ENCODE measurements at places on chromosomes 2 and 18.
A peak's percentile ranks its signal among the peaks of the same experiment; 100 is the strongest.

- DNase-seq = no peak
These were observed 197.9 kb upstream of the HDAC4 start for GRCh38 chr2:239598732-239599090.

GRCh38 chr18:13161276-13161899 is 57.2 kb upstream of the LDLRAD4 start:
- no peak for DNase-seq

DNA sequence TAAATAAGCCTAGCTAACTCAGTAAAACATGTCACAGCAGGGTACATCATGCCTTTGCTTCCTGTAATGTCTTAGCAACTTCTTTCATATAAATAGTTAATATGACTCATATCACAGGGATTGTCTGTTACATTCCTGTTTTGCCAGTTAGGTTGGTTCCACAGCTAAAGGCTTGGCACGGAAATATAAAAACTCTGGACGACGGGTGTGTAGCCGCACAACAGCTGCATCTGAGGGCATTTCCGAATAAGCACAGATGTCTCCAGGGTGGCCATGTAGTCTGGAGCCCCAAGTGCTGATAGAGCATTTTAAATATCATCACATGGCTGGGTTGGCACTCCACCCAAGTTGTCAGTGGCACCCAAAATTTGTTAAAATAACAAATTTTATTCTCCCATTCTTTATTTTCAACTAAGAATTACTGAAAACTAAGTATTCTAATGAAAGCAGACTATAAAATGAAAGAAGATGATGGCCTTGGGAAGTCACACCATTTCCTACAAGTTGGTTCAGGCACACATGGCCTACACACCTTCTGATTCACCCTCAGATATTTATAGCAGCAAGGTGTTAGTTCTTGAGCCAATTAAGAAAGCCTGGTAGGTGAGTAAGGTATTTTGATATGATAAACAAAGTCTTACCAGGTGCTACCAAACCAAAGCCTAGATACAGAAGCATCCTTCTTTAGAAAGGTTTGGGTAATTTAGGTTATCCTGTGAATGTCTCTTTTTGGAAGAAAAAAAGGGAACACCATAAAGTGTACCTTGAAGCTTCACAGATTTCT is 61.8 kb upstream of the STK17B start:
- DNase-seq = no peak

DNA sequence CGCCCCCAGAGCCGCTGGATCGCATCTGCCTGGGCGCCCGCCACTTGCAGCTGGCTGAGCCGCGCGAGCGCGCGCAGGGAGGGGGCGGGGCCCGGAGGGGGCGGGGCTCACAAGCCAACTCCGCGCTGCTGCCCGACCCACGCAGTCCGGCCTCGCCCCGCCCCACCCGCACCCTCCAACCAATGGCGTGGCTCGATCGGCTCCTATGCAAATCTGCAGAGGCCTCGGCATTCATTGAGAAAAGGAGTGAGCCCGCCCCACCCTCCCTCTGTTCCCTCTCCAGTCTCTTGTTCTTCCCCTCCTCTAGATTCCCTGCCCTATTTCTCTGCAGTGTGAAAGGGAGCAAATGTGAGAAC is at the start of gene ALK:
TSS of gene ALK (minus strand) at position 27 of the 356 bp plus-strand sequence. CDS start 927 bp downstream, outside the sequence.
- DNase-seq = peak; percentile 18

DNA sequence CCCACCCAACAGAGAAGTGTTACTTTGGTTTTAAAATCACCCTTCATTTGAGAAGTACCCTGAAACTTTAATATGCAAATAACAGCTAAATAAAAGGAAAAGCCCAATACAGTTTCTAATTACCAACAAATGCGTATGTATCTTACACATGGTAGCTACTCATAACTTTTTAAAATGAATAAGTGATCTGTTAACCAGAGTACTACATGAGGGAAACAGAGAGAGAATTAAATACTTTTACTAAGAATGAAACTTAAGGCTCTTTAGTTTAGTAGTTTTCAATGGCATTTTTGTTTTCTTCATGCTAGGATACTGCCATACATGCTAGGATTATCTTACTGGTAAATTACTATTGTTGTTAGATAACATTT is 39.1 kb upstream of the NABP1 start:
- DNase-seq = no peak

DNA sequence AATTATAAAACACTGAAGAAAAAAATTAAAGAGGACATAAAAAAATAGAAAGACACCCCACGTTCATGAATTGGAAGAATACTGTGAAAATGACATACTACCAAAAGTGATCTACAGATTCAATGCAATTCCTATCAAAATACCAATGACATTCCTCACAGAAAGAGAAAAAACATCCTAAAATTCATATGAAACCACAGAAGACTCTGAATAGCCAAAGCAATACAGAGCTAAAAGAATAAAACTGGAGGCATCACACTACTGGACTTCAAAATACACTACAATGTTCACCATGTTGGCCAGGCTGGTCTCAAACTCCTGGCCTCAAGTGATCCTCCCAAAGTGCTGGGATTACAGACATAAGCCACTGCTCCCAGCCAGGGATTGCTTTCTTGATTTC is 56.3 kb downstream of the TLK1 start:
- no peak for DNase-seq

- no peak for DNase-seq
These were observed 238.3 kb downstream of the LOXHD1 start for GRCh38 chr18:46418663-46419260.

DNA sequence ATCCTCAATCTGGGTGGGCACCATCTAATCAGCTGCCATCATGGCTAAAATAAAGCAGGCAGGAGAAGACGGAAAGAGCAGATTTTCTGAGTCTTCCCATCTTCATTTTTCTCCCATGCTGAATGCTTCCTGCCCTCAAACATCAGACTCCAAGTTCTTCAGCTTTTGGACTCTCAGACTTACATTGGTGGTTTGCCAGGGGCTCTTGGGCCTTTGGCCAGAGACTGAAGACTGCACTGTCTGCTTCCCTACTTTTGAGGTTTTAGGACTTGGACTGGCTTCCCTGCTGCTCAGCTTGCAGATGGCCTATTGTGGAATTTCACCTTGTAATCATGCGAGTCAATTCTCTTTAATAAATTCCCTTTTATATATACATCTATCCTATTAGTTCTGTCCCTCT is 36.6 kb downstream of the DIPK1C start:
- DNase-seq = no peak

DNA sequence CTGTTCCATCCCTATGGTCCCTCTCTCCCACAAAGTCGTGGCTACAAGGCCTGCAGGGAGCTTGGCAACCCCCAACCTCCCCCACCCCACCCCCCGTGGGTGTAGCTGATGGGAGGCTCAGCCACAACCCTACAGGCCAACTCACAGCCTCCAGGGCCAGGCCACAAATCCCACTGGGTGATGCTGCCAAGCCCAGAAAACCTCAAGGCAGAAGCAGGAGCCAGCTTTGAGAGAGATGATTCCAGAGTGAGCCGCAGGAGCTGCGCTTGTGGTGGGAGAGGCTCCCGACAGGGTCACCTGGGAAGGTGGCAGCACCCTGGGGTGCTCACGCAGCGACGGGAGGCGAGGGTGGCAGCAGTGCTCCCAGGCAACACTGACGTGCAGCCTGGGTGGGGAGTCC is 44.8 kb downstream of the ADCY3 start:
- no peak for DNase-seq

- no peak for DNase-seq
These were observed 11.7 kb upstream of the FAM228A start for GRCh38 chr2:24163186-24163585.

- no peak for DNase-seq
These were observed 183.8 kb downstream of the SMAD2 start for GRCh38 chr18:47746615-47747014.

GRCh38 chr2:65913813-65914212 is 481.4 kb upstream of the SPRED2 start:
- DNase-seq = no peak

DNA sequence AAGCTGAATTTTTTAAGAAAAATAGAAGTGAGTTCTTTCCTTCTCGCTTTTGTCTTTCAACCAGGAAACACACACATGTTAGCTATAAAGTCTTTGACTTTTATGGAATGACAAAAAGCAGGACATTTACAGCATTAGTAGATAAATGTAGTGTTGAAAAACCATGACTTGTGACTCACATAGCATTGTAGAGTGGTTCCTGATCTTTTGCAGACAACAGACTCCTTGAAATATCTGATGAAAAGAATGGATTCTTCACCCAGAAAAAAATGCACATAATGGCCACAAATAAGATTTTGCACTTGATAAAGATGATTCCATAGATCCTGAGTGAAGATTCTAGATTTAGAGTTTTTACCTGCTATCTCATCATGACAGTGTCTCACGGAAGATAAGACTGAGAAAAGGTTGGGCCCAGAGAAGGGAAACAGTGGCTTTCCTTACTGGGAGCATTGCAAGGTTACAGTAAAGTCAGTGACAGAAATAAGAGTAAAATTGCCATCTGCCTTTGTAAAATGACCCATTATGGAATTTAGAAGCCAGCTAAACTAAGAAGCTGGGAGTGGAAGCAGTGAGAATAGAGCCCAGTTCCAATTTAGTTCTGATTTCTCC is 14.0 kb downstream of the SMARCAL1 start:
- DNase-seq = no peak

GRCh38 chr18:55830544-55830943 is 242.6 kb upstream of the TCF4 start:
- DNase-seq = no peak

DNA sequence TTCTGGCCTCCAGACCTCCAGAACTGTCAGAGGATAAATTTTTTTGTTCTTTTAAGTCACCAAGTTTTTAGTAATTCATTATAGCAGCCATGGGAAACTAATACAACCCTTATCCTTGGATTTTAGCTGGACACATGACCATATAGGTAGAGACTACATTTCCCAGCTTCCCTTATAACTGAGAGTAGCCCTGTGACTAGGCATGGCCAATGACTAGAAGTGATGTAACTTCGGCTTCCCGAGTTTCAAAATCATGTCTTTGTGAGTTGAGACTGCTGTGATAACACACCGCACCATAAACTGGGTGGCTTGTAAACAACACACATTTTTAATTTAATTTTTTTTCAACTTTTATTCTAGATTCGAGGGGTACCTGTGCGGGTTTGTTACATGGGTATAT is 134.0 kb upstream of the SERTAD2 start:
- DNase-seq = no peak

DNA sequence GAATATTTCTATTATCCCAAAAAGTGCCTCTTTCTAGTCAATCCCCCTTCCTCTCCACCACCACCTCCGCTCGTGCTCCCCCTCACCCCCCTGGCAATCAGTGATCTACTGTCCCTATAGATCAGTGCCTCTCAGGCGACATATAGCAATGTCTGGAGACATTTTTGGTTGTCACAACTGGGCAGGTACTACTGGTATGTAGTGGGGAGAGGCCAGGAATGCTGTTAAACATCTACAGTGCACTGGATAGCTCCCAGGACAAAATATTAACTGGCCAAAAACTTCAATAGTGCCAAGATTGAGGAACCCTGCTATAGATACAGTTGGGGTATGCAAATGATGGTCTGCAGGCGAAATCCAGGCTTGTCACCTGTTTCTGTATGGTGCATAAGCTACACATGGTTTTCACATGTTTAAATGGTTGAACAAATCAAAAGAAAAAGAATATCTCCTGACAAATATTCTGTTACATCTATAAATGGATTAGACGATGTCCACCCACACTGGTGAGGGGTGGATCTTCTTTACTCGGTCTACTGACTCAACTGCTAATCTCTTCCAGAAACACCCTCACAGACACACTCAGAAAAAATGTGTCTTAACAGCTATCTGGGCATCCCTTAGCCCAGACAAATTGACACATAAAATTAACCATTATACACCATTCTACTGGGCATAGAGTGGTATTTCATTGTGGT is 25.5 kb downstream of the DPYSL5 start:
- DNase-seq = no peak

GRCh38 chr2:170647741-170648436 is 67.2 kb upstream of the SP5 start:
- DNase-seq = no peak

DNA sequence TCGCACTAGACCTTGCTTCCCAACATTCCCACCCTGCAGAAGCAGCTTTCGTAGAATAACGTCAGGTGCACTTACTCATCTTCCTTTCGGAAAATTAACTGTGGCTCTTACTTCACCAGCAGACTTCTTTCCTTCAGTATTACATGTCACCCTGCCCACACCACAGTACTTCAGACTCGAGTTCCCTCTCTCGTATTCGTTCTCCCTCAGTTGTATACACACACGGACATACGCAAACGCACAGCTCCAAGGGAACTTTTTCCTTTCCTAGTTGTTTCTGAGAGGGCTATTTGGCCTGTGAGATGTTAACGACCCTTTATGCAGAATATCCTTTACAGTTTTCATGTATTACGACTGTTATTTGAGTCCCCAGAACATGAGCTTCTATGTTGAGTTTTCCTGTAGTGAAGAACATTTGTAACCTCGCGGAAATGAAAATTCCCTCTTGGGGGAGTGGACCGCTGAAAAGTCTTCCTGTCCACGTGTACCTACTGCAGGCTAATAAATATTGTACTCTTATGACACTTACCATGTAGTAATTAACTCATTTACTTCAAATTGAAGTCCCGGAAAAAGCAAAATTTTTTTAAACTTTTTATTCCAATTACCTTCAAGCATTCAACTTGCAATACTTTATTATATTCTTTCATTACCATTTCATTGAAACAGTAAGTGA is 908 bp downstream of the ERLEC1 start:
- DNase-seq = no peak

DNA sequence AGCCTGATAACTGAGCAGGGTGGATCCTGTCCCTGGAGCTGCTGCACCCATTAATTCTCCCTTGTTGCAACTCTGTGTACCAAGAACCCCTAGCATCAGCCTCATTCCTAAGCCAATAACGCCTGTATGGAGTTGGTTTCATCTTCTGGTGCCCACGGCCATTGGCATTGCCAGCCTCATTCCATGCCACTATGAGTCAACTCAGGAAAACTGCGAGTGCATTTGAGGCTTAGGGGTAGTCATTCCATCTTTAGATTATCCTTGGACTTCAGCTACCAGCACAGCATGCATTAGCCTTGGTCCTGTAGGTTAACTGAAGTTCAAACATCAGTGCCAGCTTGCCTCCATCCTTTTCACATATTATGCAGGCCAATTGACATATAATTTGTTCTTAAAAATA is 1.4 kb upstream of the TRIM54 start:
- DNase-seq = no peak

DNA sequence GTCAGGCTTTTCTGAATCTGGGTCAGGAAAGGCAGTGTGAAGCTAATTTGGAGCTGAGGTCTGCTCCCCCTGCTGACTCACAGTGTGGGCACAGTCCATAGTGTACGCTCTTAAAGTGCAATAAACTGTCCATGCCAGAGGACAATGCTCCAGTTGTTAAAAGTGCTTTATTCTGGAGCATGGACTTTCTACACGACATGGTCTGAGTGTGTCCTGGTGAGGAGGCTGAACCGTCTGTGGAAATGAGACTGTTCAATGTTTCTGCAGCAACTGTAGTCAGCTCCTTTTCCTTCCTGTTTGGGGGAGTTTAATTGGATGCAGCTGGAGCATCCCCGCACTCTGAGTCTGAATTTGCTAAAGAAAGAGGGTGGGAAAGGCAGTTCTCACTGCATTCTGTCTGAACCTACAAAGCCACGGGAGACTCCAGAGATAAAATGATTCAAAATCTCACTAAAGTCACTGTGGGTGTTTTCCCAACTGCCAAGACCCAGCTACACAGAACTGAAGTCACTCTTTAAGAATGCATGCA is 110.2 kb upstream of the TRIB2 start:
- DNase-seq = no peak
